ENCODE measurements at places on chromosomes 13 and 19.

- no peak for DNase-seq
Observed at GRCh38 chr13:49436890-49437289, 7.0 kb downstream of the CAB39L start.

- no peak for DNase-seq
Observed at GRCh38 chr19:33285441-33285927, 16.9 kb downstream of the CEBPA start.

- DNase-seq = no peak
Observed at GRCh38 chr13:31761951-31762350, 22.6 kb downstream of the RXFP2 start.

DNA sequence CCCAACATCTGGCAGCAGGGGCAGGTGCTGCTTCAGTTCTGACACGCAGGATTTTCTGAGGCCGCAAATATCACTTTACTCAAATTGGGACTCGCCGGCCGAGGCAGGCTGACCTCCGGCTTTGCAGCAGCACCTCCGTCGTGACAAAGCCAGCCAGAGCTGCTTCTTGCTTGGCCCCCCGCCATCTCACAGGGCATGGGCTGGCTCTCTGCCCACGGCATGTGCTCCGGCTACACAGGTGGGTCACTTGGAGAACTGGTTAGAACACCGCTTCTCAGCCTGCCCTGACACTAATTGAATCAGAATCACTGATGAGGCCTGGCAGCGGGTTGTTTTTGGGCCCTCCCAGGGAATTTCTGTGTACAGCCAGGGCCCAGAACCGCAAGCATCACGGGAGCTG, 112.3 kb downstream of the SLC7A1 start:
- no peak for DNase-seq

DNA sequence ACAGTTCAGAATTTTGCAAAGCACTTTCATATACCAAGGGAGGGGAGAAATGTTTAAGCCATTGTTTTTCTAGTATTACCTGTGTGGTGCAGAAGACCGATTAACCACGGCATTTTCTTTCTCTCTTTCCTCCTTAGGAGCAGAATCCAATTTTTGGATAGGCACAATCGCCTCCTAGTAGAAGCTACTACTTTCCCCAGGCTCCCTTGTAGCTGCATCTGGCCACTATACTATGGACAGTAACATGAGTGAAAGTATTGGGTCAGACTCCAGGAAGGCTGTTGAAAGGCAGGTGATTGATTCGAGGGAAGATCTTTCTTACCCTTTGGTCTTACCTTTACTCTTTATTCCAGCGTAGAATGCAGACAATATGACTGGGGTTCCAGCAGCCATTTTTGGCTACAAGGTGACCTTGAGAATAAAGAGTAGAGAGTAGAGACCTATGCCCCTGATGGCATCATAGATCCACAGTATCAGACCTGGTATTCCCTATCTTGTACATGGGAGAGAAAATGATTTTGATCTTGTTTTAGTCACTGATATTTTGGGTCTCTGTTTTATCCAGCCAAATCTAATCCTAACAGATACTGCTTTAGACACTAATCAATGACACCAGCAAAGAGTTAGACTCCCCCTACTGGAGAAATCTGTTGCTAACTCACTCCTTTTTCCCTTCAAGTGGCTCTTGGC, 77.0 kb downstream of the LRRC63 start:
- DNase-seq = peak; percentile 50

- no peak for DNase-seq
Observed at GRCh38 chr13:68708336-68708908, 1399.2 kb upstream of the ATXN8OS start.

- no peak for DNase-seq
Observed at GRCh38 chr13:50222569-50223332, 207.5 kb downstream of the KCNRG start.

GRCh38 chr13:101757446-101758039, 305.1 kb downstream of the ITGBL1 start:
- DNase-seq = no peak

DNA sequence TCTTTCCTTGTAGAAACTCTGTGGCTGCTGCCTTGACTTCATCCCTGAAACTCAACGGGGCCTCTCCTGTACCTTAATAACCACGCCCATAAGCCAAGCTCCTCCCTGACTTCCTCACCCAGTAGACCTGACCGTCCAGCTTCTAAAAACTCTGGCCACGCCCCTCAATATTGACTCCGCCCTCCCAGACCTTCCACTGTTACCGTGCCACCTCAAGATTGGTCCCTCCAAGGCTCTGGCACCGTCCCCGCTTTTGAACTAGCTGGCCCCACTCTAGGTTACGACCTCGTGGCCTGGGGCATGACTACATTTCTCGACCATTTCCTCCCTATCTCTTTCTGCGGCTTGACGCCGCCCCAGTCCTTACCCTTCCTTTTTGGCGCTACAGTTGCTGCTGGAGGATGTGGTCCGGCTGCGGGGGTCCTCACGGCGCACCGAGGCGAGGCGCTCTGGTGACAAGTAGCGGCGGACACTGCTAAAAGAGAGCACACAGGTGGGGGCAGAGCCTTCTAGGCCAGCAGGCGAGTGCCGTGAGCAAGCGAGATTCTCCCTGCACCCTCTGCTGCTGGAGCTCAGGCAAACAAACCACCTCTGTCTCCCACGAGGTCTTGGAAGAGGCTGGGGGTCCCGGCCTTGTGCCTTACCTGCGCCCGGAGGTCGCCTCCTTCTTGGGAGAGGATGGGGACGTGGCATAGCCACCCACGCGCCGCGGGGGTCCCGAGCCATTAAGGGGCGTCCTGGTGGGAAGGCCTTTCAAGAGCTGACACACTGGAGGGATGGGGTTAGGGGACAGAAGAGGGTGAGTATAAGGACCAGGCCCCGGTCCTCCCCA, 2.3 kb upstream of the EML2 start:
- DNase-seq = peak; percentile 95

DNA sequence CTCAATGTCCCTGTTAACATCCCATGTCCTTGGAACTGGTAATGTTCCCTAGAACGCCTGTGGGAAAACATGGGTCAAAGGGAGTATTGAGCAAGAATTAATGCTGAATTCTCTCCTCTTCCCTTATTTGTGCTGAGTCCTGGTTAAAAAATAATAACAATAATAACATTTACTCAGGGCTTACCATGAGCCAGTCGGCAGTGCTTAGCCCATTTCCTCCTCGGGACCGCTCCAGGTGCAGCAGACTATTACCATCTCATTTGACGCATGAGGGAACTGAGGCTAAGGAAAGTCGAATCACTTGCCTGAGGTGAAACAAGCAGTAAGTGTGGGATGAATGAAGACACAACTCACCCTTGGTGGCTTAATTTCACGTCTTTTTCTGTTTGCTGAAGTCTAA, 33.6 kb upstream of the SLC15A1 start:
- no peak for DNase-seq

DNA sequence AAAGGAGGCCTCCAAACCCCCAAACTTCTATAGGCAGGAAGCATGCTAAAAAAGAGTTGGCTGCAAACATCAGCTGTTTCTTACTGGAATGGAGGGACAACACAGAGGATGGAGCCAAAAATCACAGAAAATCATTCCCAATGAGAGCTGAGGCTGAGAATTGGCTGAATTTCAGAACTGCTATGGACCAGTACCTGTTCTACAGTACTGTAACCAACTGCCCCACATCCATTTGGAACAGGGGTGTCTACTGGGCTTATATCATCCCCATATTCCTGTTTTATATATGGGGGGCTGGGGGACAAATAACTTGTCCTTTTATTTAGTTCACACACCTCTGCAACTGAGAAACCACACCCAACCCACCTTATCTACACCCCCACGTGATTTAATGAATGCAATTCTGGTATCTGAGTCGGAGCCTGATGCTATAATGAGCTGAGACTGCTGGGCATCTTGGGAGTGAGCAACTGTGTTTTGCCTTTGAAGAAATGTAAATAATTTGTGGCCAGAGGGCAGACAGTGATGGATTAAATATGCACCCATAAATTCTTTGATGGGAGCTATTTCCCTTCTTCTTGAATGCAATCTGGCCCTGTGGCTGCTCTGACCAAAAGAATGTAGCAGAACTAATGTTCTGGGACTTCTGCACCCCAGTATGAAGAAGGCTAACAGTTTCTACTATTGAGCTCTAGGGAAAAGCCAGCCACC, 82.6 kb downstream of the TBC1D4 start:
- no peak for DNase-seq

DNA sequence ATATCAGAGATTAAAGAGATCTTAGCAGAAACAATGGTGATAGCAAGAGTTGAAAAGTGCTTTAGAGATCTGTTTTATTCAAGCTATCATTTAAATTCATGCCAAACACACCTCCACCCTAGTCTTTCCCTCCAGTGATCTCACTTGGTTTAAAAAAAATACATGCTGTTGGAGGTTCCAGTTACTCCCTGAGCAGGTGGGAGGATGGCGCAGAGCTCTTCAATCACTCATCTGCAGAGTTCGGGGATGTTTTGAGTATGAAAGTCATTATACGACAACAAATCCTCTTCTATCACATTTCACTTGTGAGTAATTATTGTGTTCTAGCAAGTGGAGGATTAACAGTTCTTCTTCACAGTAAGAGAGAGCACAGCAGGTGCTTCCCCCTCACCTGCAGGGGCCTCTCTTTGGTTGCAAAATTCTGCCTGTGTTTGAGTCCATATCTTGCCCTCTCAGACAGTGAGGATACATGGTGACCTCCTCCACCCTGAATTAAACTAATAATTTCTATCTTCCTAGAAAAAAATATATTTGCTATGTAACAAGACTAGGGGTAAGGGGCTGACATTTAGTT, 376.7 kb downstream of the LIG4 start:
- DNase-seq = no peak

DNA sequence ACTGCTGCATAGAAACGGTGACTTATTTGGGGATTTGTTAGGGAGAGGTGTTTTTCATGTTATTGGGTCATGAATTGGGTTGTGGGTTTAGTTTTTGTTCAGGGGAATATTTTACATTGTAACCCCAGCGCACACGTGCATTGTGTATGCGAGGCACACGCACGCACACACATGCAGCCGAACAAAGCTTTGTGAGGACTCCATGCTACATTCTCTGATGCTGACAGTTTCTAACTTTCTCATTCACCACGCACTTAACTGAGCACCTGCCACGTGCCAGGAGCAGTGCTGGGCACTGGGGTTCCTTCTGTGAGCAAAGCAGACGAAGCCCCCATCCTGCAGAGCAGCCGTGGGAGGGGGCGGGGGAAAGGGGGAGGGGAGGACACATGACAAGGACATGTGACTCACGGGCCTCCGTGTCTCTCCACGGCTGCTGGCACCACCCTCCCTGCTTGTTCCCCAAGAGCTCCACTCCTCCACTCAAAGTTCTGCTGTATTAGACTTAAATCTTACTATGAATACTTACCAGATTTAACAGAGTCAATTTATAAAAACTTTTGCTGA, 55.6 kb downstream of the SLC7A9 start:
- DNase-seq = no peak

DNA sequence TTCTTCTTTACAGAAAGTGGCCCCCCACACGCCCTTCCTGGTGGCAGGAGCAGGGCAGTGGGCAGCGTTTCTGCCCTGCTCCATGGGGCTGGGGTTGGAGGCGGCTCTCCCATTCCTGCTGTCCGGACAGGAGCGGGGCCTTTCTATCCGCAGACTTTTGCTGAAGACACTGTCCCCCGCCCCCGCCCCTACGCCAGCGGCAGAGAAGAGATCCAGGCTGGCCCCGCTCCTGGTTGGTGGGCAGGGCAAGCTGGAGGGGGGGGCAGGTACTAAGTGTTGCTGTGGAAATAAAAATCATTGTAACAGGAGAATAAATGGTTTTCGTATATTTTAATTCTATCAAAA, 81.7 kb downstream of the ZNF429 start:
- DNase-seq = no peak

- peak; percentile 39 for DNase-seq
Observed at GRCh38 chr13:24097064-24097463, 63.5 kb upstream of the SPATA13 start.
